ENCODE measurements at places on chromosomes 4 and X.

- no peak for DNase-seq
These were observed 28.5 kb downstream of the PTTG2 start for GRCh38 chr4:37988670-37989069.

DNA sequence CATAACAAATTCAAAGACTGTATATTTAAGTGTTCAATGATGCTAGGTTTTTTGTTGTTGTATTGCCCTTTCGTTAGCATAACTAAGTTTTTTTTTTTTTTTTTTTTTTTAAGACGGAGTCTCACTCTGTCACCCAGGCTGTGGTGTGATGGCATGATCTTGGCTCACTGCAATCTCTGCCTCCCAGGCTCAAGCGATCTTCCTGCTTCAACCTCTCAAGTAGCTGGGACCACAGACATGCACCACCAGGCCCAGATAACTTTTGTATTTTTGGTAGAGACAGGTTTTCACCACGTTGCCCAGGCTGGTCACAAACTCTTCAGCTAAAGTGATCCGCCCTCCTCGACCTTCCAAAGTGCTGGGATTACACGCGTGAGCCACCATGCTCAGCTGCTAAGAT is 7.0 kb downstream of the SH3BGRL start:
- no peak for DNase-seq

GRCh38 chr4:35100932-35101331 is 1143.4 kb downstream of the ARAP2 start:
- no peak for DNase-seq

GRCh38 chr4:151786158-151786495 is 25.3 kb upstream of the GATB start:
- no peak for DNase-seq

GRCh38 chr4:140152751-140153418 is 1.1 kb downstream of the MAML3 start:
- no peak for DNase-seq

DNA sequence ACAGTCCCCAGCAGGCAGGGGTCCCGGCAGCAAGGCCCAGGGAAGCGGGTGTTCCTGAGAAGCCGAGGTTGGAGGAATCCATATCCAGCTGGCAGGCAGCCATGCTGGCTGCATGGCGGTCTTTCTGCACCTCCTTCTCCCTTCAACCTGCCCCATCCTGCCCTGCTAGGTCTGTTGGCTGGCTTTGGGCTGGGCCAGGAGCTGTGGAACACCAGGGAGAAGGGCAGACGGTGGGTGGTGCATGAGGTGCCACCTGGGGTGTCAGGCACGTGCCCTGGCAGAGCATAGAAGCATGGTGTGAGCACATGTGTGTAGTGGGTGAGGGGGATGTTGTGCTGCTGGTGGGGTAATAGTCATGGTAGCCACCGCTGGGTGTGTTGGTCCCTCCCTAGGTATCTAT is 150.1 kb downstream of the PJA1 start:
- no peak for DNase-seq

- no peak for DNase-seq
These were observed 1018.0 kb upstream of the HS3ST1 start for GRCh38 chr4:12446657-12447185.

GRCh38 chr4:7739077-7739917 is 200.4 kb downstream of the AFAP1 start:
- DNase-seq = no peak

DNA sequence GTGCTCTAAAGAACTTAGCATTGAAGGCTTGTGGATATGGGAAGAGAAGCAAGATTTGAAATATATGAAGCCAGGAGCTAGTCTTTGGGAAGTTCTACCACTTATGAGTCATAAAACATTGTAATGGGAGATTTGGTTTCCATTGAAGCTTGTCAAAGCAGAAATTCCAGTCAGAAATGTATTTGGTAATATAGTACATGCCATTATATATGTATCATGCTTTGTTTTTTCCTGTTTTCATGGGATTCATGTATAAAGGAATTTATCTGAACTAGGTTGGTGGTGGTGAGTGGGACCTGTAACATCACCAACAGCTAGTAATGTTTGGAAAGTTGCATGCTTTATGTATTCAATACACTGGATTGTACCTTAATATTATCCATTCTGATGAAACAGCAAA is 14.6 kb upstream of the DCAF8L2 start:
- no peak for DNase-seq

- no peak for DNase-seq
These were observed 2585.3 kb downstream of the ARAP2 start for GRCh38 chr4:33658971-33659370.

GRCh38 chr4:79979785-79980437 is 93.1 kb downstream of the ANTXR2 start:
- no peak for DNase-seq

Measured in SHP77 treated with DMSO at 0.1 percent for 48 hours (cell line).